ENCODE measurements at places on chromosomes 3 and 15.

- no peak for DNase-seq
Observed at GRCh38 chr15:90884719-90885431, 571 bp downstream of the FES start.

- no peak for DNase-seq
Observed at GRCh38 chr15:31472636-31473384, 146.2 kb downstream of the KLF13 start.

DNA sequence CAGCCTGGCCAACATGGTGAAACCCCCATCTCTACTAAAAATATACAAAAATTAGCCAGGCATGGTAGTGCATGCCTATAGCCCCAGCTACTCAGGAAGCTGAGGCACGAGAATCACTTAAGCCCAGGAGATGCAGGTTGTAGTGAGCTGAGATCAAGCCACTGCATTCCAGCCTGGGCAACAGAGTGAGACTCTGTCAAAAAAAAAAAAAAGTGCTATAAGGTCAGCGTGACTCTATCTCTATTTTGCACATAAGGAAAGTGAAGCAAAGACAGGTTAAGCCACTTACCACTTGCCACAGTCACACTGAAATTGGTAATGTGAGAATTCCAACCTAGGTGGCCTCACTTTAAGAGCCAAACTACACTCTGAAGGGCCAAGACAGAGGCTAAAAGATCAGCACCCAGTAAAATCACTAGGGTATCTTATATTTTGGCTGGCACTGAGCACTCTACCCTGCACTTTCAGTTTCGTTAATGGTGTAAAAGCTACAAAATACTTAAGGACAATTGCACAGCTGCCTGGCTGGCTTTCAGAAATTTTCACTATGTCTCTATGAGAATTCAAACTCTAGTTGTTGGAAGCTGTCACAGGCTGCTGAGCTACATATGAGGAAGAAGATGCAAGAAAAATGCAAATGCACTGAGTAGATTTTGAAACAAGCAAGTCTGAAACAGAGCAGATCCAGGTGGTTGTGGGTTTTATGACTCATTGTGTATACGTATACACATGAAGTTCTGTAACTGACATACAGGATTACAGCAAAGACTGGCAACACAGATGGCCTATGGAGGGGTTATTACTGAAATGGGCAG lies 32.7 kb downstream of the TRANK1 start:
- DNase-seq: no peak

GRCh38 chr3:174403831-174404230 lies 455.3 kb upstream of the NAALADL2 start:
- DNase-seq: no peak

GRCh38 chr3:34567266-34567665 lies 768.8 kb downstream of the PDCD6IP start:
- no peak for DNase-seq

DNA sequence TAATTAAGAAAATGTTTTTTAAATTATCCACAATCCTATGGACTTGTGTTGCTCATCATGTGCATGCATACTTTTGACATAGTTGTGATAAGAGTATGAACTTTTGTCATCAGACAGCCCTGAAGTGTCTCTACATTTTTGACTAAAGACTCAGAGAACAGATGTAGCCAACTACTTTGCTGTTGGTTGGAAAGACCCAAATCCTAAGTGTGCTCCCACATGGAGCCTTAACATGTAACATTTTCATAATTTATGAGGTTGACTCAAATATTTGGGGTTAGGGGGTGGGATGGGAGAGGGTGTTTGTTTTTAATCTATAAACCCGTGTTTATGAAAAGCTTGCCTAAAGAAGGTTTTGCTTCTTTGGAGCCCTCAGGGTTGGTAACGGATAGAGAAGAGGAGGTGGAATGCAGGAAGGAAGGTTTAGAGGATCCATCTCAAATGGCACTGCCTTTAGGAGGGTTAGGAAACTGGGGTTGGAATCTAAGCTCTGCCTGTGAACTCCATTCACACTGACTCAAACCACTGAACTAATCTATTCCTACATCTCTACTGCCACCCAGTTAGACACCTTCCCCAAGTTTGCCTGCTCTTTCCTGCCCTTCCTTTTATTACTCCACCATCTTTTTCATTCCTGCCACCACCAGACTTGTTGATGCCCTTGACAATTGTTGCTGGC lies 3.7 kb downstream of the BOC start:
- DNase-seq: no peak

GRCh38 chr3:46559091-46559704 lies 6.9 kb downstream of the LRRC2 start:
- no peak for DNase-seq

DNA sequence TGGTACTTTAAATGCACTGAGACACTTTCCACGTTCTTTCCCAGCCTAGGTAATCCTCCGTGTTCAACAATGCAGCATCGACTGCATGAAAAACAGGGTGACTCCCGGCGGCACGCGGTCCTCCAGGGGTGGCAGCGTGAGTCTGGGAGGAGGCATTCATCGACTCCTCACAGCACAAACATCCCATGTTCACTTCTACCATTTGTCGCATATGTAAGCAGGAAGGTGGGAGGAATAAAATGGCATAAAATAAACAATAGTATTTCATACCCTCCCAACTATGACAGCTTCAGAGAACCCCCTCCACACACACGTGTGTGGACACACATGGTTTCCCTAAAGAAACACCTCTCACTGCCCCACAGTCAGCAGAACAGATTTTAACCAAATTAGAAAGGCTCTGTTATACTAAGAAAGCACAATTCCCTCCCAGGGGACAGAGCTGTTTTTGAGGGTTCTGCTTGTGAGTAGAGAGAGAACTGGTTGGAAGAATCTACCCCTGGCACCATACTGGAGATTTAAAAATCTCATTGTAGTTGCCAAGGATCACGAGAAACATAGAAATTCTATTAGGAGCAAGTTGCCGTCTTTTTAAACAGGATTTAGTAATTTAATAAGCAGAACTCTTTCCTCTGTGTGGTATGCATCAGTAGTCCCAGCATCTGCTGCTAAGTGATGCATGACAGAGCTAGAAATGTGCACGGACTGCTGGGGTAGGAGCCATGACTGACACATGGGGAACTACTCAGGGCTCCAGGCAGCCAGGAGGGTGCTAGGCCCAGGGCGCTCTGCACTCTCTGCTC lies 6.0 kb downstream of the FAM43A start:
- DNase-seq: no peak

DNA sequence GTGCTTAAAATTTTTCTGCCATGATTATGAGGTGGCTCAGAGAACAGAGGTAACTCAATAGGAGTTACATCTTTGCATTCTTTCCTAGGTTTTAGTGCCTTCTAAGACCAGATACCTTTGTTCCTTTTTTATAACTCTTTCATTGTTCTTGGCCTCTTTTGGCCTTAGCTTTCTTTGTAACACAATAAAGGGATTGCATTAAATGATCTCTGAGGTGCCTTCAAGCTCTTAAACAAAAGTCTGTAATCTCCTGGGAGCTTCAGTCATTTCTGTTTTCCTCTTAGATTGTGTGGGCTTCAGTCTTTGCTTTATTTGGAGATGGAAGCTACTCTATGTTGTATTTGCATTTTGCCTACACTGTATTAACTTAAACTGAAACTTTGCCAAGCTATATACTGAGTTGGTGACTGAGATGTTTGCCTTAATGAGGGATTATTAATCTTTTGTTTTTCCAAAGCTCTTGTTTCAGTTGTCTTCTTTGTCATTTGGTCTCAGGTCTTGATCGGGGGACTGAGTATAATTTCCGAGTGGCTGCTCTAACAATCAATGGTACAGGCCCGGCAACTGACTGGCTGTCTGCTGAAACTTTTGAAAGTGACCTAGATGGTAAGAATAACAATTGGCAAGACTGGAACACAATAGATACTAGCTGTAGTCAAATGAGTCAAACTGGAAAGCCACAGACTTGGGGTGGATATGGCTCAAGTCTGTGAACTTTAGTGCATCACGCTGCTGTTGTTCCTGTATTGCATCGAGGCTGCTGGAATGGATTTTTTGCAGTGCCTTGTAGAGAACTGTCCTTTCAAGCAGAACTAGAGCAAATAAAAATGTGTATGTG lies 110.3 kb downstream of the HCN4 start:
- DNase-seq: no peak

DNA sequence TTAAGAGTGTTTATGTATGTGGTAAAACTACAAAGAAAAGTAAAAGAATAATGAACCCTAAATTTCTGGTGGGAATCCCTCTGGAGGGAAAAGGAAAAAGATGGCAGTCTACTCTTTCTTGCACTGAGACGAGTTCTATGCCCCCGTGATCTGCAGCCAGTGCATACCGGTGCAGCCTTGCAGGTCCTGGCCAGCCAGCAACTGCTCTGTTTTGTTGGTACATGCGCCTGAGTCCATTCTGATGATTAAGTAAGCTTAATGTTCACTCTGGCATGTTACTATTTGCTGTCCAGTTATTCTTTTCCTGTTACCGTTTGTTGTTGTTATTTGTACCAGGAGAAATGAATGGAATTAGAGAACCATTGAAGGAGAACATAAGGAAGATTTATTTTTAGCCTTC lies 95.1 kb upstream of the TMC3 start:
- no peak for DNase-seq

DNA sequence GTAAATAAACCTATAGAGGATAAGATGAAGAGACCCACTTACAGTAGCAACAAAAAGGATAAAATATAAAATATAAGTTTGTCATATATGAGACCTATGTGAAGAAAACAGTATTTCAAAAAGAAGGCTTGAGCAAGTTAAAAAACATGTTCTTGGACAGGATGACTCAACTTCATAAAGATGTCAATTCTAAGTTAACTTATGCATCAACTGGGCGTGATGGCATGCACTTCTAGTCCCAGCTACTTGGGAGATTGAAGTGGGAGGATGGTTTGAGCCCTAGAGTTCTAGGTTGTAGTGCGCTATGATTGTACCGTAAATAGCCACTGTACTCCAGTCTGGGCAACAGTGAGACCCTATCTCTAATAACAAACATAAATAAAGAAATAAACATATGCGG lies 59.7 kb downstream of the PDCD6IP start:
- DNase-seq: no peak

DNA sequence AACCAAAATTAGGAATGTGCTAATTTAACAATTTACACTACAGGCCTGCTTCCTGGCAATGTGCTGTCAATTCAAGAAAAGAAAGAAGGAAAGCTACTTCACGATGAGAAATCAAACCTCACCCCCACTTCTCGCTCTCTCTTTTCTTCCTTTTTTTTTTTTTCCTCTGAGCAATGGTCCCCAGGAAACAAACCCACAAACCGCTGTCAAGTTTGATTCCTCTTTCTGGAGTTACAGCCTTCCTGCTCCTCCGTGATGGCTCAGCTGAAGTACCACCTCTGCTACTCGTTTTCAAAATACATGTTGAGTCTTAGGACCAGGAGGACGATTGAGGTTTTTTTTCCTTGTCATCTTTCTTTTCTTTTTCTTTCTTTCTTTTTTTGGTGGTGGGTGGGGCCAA lies 3.4 kb upstream of the TRIM71 start:
- DNase-seq: no peak

DNA sequence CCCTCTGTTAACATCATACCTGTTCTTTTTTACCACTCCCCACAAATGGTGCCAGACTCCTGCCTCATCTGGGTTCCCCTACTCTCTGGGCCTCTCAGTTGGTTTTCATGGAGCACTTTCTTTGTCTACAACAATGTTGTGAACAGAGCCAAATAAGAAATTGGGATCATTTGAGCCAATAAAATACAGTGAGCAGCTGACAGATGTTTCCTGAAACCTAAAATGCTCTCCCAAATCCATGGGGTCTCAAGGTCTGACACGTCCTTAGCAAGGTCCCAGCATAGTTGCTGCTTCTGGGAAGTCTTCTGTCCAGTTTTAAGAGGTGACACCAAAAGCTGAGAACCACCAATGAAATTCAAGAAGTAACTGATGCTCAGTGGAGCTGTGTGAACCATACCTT lies 1.7 kb downstream of the NMNAT3 start:
- DNase-seq: no peak

- DNase-seq: no peak
Observed at GRCh38 chr3:113157408-113158030, 53.8 kb upstream of the BOC start.

- DNase-seq: no peak
Observed at GRCh38 chr3:139764069-139764905, 86.5 kb upstream of the NMNAT3 start.

- no peak for DNase-seq
Observed at GRCh38 chr3:123792473-123793201, 91.5 kb downstream of the MYLK start.

GRCh38 chr3:154132777-154133375 lies 11.7 kb downstream of the ARHGEF26 start:
- DNase-seq: no peak

GRCh38 chr15:87489902-87490665 lies 766.5 kb downstream of the NTRK3 start:
- no peak for DNase-seq

DNA sequence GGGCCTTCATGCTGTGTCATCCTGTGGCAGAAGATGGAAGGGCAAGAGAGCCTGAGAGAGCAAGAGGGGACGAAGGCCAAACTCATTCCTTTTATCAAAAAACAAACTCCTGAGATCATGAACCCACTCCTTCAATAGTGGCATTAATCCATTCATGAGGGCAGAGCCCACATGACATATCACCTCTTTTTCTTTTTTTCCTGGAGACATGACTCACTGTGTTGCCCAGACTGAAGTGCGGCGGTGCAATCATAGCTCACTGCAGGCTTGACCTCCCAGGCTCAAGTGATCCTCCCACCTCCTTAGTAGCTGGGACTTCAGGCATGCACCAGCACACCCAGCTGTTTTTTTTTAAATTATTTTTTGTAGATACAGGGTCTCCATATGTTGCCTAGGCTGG lies 92.0 kb upstream of the RNU6-1 start:
- DNase-seq: no peak

DNA sequence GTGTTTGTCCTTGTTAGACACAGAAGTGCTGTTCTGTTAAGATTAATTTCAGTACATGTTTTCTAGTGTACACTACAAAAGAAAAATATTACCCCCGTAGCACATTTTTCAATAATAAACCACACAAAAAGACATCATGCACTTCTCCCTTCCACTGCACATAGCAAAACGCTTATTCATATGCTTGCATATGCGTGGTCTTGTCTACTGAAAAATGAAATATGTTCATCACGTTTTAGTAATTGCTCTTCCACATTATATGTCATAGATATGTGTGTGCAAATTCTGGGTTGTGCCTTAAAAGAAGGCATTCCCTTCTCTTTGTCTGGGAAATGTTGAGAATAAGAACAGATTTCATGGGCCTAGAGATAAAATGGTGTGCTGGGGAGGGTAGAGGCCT lies 353.9 kb downstream of the NSUN3 start:
- DNase-seq: no peak

GRCh38 chr15:87193481-87193880 lies 1063.1 kb downstream of the NTRK3 start:
- no peak for DNase-seq

GRCh38 chr3:156615592-156616173 lies 58.7 kb upstream of the TIPARP start:
- DNase-seq: no peak

- no peak for DNase-seq
Observed at GRCh38 chr3:32138545-32139104, 32.2 kb downstream of the GPD1L start.

- DNase-seq: no peak
Observed at GRCh38 chr15:88624971-88625490, 3.9 kb downstream of the AEN start.

GRCh38 chr15:84772031-84772430 lies 23.6 kb downstream of the ZNF592 start:
- no peak for DNase-seq

- no peak for DNase-seq
Observed at GRCh38 chr3:71984843-71985613, 200.1 kb upstream of the PROK2 start.

GRCh38 chr3:80259736-80260135 lies 491.9 kb upstream of the ROBO1 start:
- DNase-seq: no peak

GRCh38 chr3:194046995-194047645 lies 88.8 kb upstream of the HES1 start:
- no peak for DNase-seq

GRCh38 chr15:88803241-88803919 lies at the start of gene ACAN:
ACAN (plus strand) TSS chr15:88803436; CDS start chr15:88836207, 32,771 bp downstream.
- no peak for DNase-seq

Measured in stimulated activated CD8-positive, alpha-beta memory T cell treated with anti-CD3 and anti-CD28 coated beads, Interleukin-7, amount 100 ng/mL, for 1 hour (primary cell).